NCI-H460 (cell line): ENCODE measurements at places on chromosomes 4 and X. TPM values are rescaled to one million over a fixed set of nuclear protein-coding genes. Genes with fewer than 3 reads are reported as not detected.
A peak's percentile ranks its signal among the peaks of the same experiment; 100 is the strongest.

- no peak for DNase-seq
Measured at GRCh38 chrX:68901519-68901918, 72.7 kb downstream of the EFNB1 start.

DNA sequence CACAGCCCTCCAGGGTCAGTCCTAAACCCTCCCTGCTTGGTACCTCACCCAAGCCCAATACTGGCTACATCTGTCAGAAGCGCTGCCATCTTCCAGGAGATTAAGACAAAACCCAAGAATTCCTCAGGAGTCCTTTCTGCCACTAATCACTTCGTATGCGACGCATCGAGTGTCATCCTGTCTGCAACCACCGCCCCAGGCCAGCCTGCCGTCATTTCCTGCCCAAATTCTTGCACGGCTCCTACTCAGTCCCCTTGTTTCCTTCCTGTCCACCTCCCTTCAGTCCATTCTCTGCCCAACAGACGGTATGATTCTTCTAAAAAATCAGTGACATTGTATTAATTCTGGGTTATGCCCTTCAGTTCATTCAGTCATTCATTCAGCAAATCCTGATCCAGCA is 113.6 kb downstream of the NFKB1 start:
- no peak for DNase-seq

GRCh38 chrX:128142745-128143144 is 90.5 kb upstream of the ACTRT1 start:
- no peak for DNase-seq

The STK32B gene
- total RNA-seq = 1.5 and 1.6 TPM in 2 replicates

DNA sequence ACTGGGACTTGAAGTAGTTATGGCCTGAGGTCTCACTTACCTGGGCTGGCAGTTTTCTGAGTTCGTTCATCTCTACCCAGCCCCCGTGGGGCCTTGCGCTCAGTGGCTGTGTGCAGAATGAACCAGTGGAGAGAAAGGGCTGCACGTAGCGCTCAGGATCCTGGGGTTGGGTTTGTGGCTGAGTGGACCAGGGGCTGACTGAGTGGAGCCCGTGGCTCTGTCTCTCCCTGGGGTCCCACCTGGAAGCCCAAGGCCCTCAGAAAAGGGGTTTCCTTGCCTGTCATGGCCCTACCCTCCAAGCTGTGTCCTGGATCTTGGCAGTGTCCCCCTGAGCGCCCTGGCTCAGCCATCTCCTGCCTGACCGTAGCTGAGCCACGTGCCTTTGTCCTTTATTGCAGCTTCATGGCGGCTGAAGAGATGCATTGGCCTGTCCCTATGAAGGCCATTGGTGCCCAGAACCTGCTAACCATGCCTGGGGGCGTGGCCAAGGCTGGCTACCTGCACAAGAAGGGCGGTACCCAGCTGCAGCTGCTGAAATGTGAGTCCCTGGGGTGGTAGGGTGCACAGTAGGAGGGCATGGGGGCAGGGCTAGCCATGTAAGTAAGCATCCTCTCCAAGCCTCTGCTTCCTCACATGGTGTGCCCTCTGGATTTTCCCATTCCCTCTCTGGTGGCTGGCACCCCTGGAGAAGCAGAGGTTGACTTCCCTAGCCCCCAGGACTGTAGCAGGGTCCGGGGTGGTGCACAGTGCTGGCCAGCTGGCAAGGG is 23.2 kb upstream of the ADD1 start:
- no peak for DNase-seq

DNA sequence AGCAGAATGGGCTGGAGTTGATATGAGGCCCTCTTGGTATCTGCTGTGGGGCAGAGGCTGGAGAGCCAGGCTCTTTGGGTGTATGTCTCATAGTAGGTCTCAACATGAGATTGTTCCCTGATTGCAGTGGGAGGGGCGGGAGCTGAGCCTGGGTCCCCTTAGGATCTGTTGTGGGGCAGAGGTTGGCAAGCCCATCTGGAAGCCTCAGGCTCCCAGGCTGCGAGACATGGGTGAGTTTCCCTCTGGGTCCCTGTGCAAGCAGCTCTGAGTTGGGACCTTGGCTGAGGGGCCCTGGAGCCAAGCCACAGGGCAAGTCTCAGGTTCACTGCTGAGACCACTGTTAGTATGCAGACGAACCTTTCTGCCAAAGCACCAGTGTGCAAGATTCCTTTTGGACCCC is 201.9 kb downstream of the ARHGAP10 start:
- DNase-seq = no peak

DNA sequence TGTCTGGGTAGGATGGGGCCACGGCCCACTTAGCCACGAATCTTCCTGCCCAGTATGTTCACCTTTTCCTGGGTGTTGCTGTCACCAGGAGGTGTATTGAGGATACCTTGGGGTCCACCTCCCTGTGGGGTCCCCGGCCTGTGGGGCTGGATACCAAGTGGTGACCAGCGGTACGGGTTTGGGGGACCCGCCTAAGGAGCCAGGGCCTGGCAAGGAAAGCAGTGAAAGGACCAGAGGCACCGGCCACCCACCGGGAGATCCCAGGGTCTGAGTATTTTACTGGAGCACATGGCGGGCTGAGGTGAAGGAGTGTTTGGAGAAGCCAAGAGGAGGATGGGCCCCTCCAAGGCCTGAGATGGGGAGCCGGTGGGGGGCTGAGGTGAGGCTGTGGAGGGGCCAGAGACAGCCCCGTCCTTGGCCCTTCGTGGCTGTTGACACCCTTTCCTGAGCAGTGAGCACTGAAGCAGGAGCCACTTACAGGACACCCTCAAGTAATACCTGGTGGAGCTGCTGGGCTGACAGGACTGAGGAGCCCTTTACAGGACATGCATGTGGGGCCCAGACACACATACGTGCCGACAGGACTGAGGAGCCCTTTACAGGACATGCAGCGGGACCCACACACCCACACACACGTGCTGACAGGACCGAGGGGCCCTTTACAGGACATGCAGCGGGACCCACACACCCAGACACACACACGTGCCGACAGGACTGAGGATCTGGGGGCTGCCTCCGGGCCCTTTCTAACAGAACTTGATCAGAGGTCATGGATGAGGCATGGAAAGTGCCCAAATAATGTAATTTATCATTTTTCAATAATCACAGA is 38.4 kb downstream of the TMEM271 start:
- DNase-seq = no peak

The BTC gene
- total RNA-seq = 0.23 and 0.57 TPM in 2 replicates

DNA sequence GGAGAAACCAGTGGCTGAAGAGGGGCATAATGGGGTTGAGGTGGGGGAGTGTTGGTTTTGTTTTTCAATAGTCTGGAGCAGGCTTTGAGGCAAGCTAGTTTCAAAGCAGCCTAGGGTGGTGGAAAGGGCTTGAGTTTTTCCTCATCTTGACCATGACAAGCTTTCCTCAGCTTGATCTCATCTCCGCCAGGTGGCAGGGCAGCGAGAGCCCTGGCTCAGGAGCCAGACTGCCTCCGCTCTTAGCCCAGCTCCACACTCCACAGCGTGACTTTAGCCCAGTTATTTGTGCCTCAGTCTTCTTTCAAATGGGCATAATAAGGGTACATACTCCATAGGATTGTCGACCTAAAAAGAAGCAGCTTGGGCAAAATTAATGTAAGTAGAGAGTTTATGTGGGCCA is 29.9 kb upstream of the SOWAHD start:
- peak; percentile 26 for DNase-seq

GRCh38 chr4:1354983-1355275 is 7.9 kb downstream of the UVSSA start:
- no peak for DNase-seq

The TMSB15B gene
- 4.8 and 7.4 TPM in 2 replicates for total RNA-seq
